ENCODE measurements at places on chromosomes 5 and 9. TPM values are rescaled to one million over a fixed set of nuclear protein-coding genes. Genes with fewer than 3 reads are reported as not detected.

DNA sequence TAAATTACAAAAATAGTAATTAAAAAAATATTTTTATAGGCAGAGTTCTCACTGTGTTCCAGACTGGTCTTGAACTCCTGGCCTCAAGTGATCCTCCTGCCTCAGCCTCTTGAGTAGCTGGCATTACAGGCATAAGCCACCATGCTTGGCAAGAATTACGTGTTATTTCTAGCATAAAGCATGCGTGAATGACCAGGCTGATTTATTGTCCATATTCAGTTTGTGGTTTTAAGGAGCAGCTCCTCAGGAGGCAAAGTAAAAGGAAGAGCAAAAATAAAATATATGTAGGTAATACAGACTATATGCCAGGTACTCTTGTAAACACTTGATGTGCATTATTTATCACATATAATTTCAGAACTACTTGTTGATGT is 7.1 kb upstream of the CD180 start:
- no peak overlapping the region for H3K27ac ChIP-seq
- H3K4me3 ChIP-seq = no peak overlapping the region
- H3K4me1 ChIP-seq = peaks cover 75% of the 10 kb centered on the region

- DNase-seq = no peak
- H3K4me3 ChIP-seq = no peak overlapping the region
- peaks cover 35% of the 10 kb centered on the region for H3K27me3 ChIP-seq
- H3K27ac ChIP-seq = no peak overlapping the region
- no peaks in the 10 kb centered on the region for H3K36me3 ChIP-seq
- peaks cover 11% of the 10 kb centered on the region for H3K4me1 ChIP-seq
Measured at GRCh38 chr9:36902861-36903524, 131.1 kb downstream of the PAX5 start.

GRCh38 chr5:158049459-158049858 is 190.5 kb upstream of the CLINT1 start:
- H3K4me1 ChIP-seq = no peaks in the 10 kb centered on the region
- peaks cover 12% of the 10 kb centered on the region for H3K27me3 ChIP-seq
- H3K36me3 ChIP-seq = no peaks in the 10 kb centered on the region
- DNase-seq = no peak
- no peak overlapping the region for H3K4me3 ChIP-seq

GRCh38 chr5:141491323-141492167 is 2.7 kb downstream of the PCDHGC5 start:
- H3K36me3 ChIP-seq = no peaks in the 10 kb centered on the region
- DNase-seq = no peak
- H3K27ac ChIP-seq = peak overlapping the region; percentile 35
- peaks cover 4% of the 10 kb centered on the region for H3K4me1 ChIP-seq
- peak overlapping the region; percentile 65 for H3K4me3 ChIP-seq
- H3K27me3 ChIP-seq = peaks cover 69% of the 10 kb centered on the region

DNA sequence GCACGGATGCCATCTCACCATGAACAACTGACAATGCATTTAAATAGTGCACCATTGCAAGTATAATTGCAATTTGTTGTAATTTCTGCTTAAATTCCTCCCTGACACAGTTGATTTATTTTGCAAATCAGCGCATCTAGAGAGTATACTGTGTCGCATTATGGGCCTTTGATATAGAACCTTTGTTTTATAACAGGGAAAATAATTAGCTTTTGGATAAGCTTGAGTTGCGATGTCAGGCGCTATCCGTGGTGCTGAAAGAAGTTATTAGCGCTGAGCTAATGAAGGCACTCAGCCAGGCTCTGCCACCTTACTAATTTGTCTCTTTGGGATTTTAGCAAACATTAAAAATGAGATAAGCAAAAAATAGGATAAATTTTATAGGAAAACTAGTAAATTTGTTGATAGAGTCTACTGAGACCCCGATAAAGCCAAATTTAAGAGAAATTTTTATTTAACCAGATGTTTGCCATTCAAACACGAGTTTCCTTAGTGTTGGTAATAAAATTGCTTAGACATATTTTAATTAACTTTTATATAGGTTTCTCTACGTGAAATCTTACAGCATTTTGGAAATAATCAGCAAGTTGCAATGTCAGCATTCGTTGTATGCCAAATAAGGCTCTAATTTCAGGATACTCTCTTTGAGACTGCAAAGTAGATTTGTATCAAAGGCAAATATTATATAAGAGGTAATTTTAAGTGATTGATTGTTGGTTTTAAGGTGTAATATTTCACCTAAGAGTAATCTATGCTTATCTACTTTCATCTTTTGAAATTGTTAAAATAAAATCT is 355.5 kb downstream of the TLR4 start:
- no peak overlapping the region for H3K27ac ChIP-seq
- DNase-seq = no peak
- H3K36me3 ChIP-seq = no peaks in the 10 kb centered on the region
- H3K4me3 ChIP-seq = no peak overlapping the region
- H3K27me3 ChIP-seq = no peaks in the 10 kb centered on the region

- H3K36me3 ChIP-seq = peaks cover 1% of the 10 kb centered on the region
- H3K4me1 ChIP-seq = peaks cover 12% of the 10 kb centered on the region
Measured at GRCh38 chr5:158875272-158875679, 224.4 kb downstream of the EBF1 start.

GRCh38 chr5:127216898-127217675 is 73.5 kb upstream of the MEGF10 start:
- no peaks in the 10 kb centered on the region for H3K36me3 ChIP-seq
- H3K4me3 ChIP-seq = no peak overlapping the region
- H3K27me3 ChIP-seq = peaks cover 5% of the 10 kb centered on the region
- no peak for DNase-seq

DNA sequence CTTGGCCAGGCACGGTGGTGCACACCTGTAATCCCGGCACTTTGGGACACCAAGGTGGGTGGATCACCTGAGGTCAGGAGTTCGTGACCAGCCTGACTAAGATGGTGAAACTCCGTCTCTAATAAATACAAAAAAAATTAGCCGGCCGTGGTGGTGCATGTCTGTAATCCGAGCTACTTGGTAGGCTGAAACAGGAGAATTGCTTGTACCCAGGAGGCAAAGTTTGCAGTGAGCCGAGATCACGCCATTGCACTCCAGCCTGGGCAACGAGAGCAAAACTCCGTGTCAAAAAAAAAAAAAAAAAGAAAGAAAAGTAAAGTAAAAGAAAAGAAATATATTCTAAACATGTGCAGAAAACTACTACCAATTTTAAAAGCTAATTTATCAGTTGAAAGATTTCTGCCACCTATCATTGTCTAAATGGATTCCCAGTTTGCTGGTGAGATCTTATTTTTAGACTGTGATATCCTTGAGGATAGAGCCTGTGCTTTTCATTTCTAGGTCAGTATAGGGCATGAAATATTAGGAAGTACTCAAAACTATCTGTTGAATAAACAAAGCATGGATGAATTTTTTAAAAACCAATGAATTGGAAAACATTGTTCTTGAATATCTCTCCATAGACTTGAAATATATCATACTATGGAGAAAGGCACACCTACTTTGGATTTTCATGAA is 86.9 kb downstream of the NFIB start:
- no peaks in the 10 kb centered on the region for H3K4me1 ChIP-seq
- no peak overlapping the region for H3K4me3 ChIP-seq
- no peaks in the 10 kb centered on the region for H3K27me3 ChIP-seq

DNA sequence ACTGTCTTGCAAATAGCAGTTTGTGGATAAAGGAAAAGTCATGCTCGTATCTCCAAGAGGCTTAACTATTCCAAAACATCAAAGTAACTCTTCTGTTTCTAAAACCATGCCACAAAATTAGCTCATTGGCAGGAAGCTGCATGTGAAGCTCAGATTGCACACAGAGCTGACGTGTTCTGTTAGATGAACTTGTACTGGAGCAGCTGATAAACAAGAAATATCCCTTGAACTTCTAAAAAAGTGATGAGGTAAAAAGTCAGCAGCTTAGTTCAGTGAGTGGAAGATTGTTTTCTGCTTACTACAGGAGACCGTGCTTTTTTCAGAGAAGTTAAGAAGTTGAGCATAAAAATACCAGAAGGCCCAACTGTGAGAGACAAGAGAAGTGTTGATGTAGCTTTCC is 113.2 kb downstream of the SLC12A2 start:
- H3K4me3 ChIP-seq = no peak overlapping the region
- no peak for DNase-seq
- H3K27ac ChIP-seq = no peak overlapping the region
- peaks cover 6% of the 10 kb centered on the region for H3K27me3 ChIP-seq

- H3K4me3 ChIP-seq = no peak overlapping the region
- peaks cover 32% of the 10 kb centered on the region for H3K27me3 ChIP-seq
- H3K4me1 ChIP-seq = no peaks in the 10 kb centered on the region
Measured at GRCh38 chr9:124146031-124146561, 111.7 kb upstream of the NEK6 start.

DNA sequence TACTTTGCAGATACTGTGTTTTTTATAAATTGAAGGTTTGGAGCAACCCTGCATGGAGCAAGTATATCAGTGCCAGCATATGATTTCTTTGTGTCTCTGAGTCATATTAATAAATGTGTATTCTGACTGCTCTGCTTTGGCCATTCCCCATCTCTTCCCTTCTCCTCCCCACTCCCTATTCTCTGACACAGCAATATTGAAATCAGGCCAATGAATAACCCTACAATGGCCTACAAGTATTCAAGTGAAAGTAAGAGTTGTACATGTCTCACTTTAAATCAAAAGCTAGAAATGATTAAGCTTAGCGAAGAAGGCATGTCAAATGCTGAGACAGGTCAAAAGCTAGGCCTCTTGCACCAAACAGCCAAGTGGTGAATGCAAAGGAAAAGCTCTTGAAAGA is 82.2 kb upstream of the TLX3 start:
- H3K36me3 ChIP-seq = no peaks in the 10 kb centered on the region
- H3K4me3 ChIP-seq = no peak overlapping the region
- H3K27me3 ChIP-seq = peaks cover 34% of the 10 kb centered on the region

DNA sequence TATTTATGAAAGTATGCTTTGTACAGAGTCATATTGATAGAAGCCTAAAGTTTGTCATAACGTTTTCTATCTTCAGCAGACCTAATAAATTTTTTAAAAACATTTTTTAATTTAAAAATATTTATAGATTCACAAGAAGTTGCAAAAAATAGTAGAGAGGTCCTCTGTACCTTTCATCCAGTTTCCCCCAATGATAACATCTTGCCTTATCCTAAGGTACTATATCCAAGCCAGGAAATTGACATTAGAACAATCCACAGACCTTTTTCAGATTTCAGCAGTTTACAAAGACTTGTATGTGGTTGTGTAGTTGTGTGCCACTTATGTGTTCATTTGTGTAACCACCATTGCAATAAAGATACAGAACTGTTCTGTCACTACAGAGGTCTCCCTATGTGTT is 88.5 kb downstream of the SLC12A2 start:
- no peak for DNase-seq
- H3K27me3 ChIP-seq = no peaks in the 10 kb centered on the region
- no peak overlapping the region for H3K4me3 ChIP-seq
- H3K36me3 ChIP-seq = peaks cover 10% of the 10 kb centered on the region
- no peaks in the 10 kb centered on the region for H3K4me1 ChIP-seq

DNA sequence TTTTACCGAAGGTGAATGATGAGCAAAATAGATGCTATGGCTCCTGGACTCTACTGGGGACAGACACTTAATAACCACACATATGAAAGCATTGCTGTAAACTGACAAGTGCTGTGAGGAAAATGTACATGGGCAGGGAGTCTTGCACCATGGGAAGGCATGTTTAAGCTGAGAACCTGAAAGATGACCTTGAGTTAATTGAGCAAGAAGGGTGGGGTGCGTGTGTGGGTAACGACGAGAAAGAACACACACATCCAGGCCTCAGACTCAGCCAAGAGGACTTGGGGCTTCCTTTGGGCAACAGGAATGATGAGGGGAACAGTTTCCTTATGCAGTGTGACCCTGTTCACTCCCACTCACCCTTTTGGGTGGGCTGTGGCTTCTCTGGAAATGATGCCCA is 73.1 kb downstream of the HSPA4 start:
- H3K4me1 ChIP-seq = no peaks in the 10 kb centered on the region
- H3K27ac ChIP-seq = no peak overlapping the region
- no peak overlapping the region for H3K4me3 ChIP-seq
- no peaks in the 10 kb centered on the region for H3K36me3 ChIP-seq
- peaks cover 4% of the 10 kb centered on the region for H3K27me3 ChIP-seq
- no peak for DNase-seq

DNA sequence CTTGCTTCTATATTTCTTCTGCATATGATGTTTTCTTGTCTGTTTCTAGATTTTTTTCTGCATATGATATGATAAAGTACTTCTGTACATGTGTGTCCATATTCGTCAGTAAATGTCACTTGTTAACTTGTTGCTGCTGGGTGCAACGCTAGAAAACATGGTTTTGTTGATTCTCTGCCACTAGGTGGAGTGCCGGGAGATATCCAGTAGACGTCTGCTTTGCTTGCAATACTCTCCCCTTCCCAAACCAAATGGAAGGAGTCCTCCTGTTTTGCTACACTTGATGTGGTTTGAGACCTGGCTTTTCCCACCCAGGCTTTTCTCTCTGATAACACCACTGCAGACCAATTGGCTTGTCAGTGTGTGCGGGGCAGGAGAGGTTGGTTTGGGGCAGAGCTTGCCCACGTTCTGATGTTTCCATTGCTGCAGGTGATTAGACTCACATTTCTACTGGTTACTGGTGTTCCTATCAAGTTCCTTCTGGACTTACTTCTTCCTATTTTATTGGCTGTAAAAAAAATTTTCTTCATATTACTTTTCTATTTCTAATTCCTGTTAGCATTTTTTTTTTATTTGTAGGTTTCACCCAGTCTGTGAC is 900.0 kb upstream of the CDH10 start:
- no peak overlapping the region for H3K4me3 ChIP-seq
- H3K27me3 ChIP-seq = no peaks in the 10 kb centered on the region
- no peaks in the 10 kb centered on the region for H3K4me1 ChIP-seq
- no peak overlapping the region for H3K27ac ChIP-seq
- H3K36me3 ChIP-seq = no peaks in the 10 kb centered on the region
- no peak for DNase-seq

GRCh38 chr5:100424787-100425186 is 110.4 kb upstream of the FAM174A start:
- DNase-seq = no peak
- no peak overlapping the region for H3K27ac ChIP-seq
- H3K27me3 ChIP-seq = no peaks in the 10 kb centered on the region
- no peaks in the 10 kb centered on the region for H3K4me1 ChIP-seq

DNA sequence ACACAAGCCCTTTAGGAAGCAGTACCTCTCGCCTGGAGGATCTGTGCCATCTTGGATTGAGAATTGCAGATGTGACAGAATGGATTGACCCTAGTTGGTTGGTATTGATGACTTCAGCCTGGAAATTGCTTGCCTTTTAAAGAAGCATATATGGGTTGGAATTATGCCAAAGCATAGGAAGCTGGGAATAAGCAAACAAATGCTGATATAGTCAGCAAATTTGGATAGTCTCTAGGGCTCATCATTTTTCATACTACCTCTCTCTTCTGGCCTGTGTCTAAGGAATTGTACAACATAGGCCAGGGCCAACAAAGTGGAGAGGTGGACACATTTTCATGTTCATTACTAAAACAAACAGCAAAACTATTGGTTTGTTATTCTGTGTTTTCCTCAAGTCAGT is 13.2 kb downstream of the TRIM32 start:
- H3K27me3 ChIP-seq = no peaks in the 10 kb centered on the region
- no peak for DNase-seq
- H3K27ac ChIP-seq = no peak overlapping the region
- H3K36me3 ChIP-seq = peaks cover 66% of the 10 kb centered on the region
- no peak overlapping the region for H3K4me3 ChIP-seq

- no peaks in the 10 kb centered on the region for H3K36me3 ChIP-seq
- H3K27me3 ChIP-seq = no peaks in the 10 kb centered on the region
- H3K4me3 ChIP-seq = no peak overlapping the region
- H3K4me1 ChIP-seq = no peaks in the 10 kb centered on the region
- no peak overlapping the region for H3K27ac ChIP-seq
Measured at GRCh38 chr5:96297290-96297689, 135.8 kb downstream of the PCSK1 start.

Gene PPP2R2B
- 8.7 TPM for total RNA-seq

Gene TRIM36
- 0.26 TPM for total RNA-seq

Gene GABRA1
- total RNA-seq = not detected

Gene IGFBPL1
- not detected for total RNA-seq

Gene PLEKHG4B
- total RNA-seq = 0.03 TPM

Gene TAF11L10
- total RNA-seq = not detected

Gene TCOF1
- 72.5 TPM for total RNA-seq

Gene MED22
- 27.8 TPM for total RNA-seq

Gene MEIKIN
- total RNA-seq = 1.2 TPM

Measured in activated naive CD8-positive, alpha-beta T cell treated with anti-CD3 and anti-CD28 coated beads, Interleukin-2, amount 10 ng/mL, durations not matched to agents 7 days and 5 days (primary cell).